CD4-positive, alpha-beta T cell treated with Interleukin-17A for 4 hours (primary cell): ENCODE measurements at places on chromosomes 7 and 10.

- DNase-seq, result no peak
These were observed 494.3 kb downstream of the GALNT17 start for GRCh38 chr7:71626206-71626605.

- DNase-seq, result no peak
These were observed 35.4 kb downstream of the MALSU1 start for GRCh38 chr7:23334482-23335056.

DNA sequence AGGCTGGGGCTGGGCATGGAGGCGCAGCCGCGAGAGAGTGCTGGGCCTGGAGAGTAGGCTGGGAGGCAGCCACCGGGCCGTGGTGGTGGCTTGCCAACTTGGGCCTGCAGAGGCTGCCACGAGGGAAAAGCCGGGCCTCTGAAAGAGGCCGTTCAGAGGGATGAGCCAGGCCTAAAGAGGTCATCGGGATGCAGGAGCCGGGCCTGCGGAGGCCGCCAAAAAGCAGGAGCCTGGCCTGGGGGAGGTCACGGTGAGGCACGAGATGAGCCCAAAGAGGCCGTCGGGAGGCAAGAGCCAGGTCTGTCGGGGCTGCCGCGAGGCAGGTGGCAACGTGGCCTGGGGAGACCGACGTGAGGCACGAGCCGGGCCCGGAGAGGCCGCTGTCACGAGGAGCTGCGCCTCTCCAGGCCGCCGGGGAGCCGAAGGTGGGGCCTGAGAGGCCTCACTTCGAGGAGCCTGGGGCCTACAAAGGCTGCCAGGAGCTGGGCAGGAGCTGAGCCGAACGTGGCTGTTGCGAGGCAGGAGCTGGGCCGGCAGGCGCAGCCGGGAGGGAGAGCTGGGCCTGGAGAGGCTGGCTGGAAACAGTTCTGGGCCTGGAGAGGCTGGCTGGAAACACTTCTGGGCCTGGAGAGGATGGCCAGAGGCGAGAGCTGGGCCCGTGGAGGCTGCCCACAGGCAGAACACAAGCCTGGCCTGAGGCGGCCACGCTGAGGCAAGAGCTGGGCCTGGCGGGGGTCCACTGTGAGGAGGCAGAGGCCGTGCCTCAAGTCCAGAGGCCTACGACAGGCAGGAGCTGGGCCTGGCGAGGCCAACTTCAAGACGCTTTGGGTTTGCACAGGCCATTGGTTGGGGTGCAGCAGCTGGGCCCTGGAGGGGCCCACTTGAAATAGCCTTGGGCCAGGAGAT is 24.6 kb downstream of the MDH2 start:
- no peak for DNase-seq

GRCh38 chr10:88974446-88975376 is 15.9 kb upstream of the FAS start:
- DNase-seq, result peak; percentile 8

DNA sequence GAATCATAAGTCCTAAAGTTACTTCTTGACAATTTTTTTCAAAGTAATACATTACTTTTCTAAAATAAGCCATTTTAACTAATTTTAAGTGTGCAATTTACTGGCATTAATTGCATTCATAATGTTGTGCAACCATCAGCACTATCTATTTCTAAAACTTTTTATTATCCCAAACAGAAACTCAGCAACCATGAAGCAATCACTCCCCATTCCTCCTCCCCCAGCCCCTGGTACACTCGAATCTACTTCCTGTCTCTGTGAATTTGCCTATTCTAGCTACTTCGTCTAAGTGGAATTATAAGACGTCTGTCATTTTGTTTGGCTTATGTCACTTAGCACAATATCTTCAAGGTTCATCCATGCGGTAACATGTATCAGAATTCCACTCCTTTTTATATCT is 84.9 kb downstream of the MKX start:
- no peak for DNase-seq

- DNase-seq, result no peak
These were observed 49.1 kb downstream of the EBF3 start for GRCh38 chr10:129914960-129915359.

DNA sequence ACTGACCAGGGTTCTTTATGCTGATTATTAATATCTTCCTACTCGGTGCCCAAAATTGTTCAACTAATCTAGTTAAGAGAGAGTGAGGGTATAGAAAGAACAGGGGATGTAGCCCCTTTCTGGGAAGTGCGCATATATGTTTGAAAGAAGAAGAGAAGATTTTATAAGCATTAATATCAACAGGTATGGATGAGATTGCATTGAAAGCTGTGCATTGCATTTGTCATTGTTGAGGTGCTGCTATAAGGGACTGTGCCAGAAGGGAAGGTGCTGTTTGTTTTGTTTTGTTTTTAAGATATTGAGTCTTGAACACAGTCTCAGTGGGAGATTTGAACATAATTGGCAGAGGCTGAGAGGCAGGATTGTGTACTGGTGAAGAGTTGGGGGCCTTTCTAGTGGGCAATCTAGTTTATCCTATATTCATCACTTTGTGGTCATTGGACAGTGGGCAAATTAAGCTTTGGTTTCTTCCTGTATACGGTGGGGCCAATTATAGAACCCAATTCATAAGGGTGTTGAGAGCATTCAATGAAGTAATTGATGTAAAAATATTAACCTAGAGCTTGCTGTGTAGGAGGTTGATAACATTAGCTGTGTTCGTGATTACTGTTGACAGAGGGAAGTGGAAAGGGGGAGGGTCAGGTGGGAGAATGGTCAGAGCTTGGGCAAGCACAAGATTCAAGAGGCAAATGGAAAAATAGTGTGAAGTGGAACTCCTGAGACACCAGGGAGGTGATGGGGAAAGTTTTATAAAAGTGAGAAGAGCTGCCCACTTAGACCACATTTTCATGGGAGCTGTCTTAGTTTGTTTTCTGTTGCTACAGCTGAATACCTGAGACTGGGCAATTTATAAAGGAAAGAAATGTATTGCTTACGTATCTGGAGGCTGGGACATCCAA is 19.9 kb upstream of the PCGF5 start:
- no peak for DNase-seq
